Esophagus squamous epithelium (tissue), 5 donors: ENCODE measurements at places on chromosomes 5 and 9.

- no peak for DNase-seq
Observed at GRCh38 chr9:108269371-108269770, 586.4 kb downstream of the ACTL7B start.

GRCh38 chr5:143682929-143683386 lies 129.0 kb upstream of the HMHB1 start:
- no peak for DNase-seq

- no peak for DNase-seq
Observed at GRCh38 chr5:43804723-43805122, 201.7 kb downstream of the NNT start.

DNA sequence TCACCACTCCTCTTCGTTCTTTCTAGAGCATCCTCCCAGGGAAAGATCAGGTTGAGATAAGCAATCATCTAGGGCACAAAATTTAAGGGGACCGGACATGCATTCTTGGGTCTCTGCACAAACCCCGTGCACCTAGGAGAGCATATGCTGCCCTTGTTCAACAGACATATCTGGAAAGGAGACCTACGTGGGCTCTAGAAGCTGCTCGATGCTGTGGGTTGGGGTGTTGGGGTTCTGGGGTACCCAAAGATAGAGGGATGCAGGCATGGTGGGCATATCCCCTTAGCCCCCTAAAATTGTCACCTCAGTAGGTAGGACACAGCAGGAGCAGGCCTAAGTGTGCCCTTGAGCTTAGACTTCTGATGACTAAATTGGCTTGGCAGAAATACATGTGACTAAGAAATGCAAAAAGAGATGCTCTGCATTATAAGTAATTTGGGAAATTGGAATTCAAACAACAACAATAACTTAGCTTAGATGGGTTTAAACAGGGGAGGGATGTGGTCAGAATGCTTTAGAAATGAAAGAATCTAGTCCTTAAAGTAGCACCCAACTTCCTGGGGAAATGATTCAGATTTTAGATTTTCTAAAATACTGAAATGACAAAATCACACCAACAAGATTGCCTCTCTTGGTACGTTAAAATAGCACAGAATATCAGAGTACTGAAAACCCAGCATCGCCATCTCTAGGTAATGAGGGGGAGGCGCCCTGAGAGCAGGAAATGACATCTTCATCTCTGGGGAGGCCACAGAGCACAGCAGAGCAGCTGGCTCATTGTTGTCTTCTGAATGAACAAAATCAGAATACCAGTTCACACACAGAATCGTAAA lies 172.3 kb downstream of the GNA14 start:
- no peak for DNase-seq

DNA sequence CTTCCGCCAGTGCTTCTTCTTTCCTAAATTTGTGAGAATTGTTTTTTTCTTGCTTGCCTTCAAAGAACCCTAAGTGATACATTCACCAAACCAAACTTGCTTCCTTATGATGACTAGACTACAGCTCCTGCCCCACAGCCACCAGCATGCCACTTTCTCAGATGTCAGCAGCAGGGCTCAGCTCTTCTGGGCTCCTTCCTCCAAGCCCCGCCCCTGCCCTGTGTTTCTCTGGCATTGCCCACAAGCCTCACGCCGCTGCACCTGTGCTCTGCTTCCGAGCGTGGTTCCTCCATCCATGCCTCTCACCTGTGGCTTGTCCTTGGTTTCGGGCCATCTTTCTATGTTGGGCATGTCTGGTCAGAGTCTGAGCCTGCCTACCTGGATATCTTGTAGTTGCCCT lies 10.6 kb downstream of the UNC5A start:
- DNase-seq = no peak

GRCh38 chr9:74304598-74304997 lies 192.5 kb upstream of the RORB start:
- DNase-seq = no peak

DNA sequence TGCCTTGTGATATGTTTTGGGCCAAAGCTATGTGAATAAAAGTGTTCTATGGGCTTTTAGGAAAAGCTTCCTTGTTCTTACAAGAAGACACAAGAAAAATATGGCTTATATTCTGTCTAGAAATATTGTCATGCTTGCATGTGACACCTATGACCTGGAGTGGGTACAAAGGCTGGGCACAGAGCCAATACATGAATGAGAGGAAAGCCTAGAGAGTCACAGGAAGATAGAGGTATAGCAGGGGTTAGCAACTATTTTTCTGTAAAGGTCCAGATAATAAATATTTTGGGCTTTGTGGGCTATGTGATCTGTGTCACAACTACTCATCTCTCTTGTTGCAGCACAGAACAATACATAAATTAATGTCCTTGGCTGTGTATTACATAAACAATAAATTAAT lies 196.6 kb upstream of the CD180 start:
- DNase-seq = no peak

DNA sequence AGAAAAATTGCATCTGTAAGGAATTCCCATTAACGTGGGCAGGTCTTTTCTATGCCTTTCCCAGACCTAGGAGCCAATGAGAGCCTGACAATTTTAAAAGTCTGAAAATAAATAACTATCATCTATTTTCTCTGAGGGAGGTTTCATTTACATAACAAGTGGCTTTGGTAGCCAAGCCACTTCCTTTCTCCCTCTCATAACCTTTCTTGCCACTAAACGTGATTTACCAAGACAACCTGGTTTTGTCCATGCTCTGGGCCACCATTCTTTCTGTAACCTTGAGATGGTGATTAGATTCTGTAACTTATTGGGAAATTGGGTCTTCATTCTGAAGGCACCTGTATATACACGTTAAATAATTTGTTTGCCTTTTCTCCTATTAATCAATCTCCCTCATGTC lies 1046.9 kb downstream of the CDH12 start:
- DNase-seq = no peak

DNA sequence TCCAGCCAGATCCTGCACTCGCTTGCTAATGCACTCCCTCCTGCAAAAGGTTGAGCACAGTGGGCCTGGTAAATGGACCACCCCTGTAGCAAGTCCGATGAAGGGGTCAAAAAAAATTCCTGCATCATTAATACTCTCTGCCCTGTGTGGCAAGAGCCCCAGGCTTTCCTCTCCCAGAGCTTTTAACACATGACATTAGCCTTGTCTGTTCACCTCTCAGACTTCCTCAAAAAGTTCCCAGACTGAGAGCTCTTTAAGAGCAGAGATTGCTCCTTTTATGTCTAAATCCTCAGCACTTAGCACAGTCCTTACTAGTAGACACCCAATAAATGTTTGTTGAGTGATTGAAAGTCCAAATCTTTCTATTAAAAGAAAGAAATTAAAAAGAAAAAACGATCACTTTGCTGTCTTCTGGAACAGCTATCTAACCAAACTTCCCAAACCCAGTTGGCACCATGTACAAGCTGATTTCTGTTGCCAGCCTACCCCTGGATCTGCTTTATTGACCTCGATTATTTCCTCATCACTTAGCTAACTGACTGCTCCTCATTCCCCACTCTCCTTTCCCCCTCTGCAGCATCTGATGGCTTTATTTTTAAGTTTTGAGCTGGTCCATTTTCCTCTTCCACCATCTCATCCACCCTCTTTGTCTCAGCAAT lies 209.8 kb downstream of the ENC1 start:
- DNase-seq = no peak

DNA sequence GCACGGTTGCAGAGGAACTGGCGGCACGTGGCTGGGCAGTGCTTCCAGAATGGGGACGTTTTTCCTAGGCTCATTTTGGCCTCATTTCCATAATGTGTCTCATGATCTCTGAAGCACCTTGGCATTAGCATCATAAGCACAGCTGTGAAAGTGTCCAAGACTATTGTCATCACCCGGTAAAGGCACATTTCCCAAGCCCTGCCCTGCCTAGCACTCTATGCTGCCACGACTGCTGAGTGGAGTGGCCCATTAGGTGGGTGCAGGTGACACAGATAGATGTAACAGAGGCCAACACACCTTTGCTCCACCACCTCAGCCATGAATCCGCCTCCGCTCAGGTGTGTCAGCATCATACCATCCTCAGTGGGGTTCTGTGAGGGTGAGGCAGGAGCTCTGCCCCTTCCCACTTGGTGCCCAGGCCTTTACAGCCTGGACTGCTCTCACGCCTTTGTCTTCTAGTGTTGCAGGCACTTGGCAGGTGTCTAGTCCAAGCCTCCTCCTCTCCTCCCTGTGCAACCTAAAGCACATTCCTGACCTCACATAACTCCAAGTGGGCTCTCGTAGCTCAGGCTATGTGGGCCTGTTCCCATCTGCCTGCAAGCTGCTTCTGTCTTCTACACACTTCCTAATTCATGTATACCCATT lies 213.0 kb downstream of the FSTL4 start:
- DNase-seq = no peak

DNA sequence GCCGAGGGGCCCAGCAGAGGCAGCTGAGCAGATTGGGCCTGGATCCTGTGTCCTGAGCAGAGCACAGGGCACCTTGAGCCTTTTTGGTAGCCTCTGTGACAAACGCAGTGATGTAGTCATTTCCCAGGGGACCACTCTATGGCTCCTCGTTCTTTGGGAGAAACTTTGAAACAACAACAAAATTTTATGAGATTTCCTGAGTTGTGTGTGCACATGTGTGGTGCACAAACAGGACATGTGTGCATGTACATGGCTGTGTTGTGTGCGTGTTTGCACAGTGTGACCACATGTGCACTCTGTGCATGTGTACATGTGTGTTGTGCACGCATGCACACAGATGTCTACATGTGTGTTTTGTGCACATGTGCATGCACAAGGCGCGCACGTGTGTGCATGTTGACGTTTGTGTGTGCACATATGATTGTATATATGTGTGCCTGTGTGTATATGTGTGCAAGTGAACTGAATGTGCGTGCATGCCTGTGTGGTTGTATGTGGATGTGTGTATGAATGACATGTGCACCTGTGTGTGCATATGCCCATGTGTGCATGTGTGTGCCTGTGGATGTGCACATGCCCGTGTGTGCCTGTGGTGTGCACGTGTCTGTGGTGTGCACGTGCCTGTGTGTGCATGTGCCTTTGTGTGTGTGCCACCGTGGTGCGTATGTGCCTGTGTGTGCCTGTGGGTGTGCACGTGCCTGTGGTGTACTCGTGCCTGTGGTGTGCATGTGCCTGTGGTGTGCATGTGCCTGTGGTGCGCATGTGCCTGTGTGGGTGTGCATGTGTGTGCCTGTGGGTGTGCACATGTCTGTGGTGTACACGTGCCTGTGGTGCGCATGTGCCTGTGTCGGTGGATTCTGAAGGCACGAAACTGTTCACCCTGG lies 221.6 kb downstream of the CACNA1B start:
- DNase-seq = no peak
